ENCODE measurements at places on chromosomes 1 and 21.

- DNase-seq: no peak
Measured at GRCh38 chr1:14969006-14969405, 184.5 kb upstream of the TMEM51 start.

DNA sequence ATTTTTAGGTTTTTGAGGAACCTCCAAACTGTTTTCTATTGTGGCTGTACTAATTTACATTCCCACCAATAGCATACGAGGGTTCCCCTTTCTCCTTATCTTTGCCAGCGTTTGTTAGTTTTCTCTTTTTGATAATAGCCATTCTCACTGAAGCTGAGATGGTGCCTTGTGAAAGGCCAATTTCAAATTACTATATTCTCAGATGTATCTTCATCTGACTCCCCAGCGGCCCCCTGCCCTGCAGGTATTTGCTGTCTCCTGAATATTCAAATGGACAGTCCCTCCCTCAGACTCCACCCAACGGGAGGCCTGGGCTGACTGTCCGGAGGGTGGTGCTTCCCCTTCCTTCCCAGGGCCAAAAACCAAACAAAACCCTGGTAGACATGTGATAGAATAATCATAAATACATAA, 33.5 kb upstream of the TARBP1 start:
- no peak for DNase-seq

GRCh38 chr21:27825035-27825434, 858.1 kb upstream of the ADAMTS5 start:
- no peak for DNase-seq

- no peak for DNase-seq
Measured at GRCh38 chr1:154967331-154967950, 3.1 kb downstream of the SHC1 start.

DNA sequence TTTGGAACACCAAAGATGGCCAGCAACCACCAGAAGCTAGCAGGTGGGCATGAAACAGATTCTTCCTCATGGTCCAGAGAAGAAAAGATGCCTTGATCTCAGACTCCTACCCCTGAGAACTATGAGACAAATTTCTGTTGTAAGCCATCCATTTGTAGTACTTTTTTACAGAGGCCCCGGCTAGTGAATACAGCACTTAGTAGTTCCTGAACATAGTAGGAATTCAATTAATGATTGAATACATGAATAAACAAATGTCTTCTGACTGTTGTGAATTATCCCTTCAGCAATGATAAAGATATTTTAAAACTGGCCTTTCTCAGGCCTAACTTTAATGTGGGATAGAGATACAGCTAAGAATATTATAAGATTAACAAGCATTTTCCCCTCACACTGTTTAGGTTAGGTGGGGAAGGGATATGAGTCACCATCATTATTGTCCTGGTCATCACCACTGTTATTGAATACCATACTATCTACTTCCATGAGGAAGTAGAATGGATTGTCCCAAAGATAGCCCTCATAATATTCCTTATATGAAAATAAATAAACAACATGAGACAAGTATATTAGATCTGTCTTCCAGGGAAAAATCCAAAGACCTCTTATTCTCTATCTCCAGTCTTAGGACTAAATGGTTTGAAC, 51.4 kb downstream of the ADCY10 start:
- DNase-seq: no peak

DNA sequence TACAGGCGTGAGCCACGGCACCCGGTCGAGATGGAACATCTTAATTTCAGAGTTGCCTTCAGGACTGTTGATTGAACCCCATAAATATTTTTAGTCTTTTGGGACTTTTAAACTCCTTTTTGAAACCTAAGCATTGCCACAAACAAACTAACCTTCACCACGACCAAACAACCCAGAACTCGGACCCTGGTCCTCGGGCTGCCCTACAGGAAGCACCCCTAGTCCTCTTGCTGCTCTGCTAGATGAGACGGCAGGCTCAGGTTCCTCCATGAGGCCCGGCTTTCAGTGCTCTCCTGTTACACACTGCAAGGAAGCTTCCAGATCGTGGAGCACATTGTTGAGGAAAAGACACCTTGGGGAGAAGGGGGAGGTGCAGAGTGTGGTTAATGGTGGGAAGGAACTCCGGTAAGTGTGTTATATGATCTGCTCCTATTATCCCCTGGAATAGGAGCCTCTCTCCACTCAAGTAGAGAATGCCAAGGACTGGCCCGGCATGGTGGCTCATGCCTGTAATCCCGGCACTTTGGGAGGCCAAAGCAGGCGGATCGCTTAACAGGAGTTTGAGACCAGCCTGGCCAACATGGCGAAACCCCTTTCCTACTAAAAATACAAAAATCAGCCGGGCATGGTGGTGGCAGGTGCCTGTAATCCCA, 5.7 kb downstream of the EPHX1 start:
- DNase-seq: no peak

GRCh38 chr1:156801409-156802121, 15.1 kb downstream of the SH2D2A start:
- DNase-seq: no peak

GRCh38 chr1:241638099-241638682, 2.0 kb downstream of the CHML start:
- DNase-seq: no peak

GRCh38 chr1:15709226-15709625, 25.1 kb downstream of the PLEKHM2 start:
- no peak for DNase-seq

- no peak for DNase-seq
Measured at GRCh38 chr1:64484651-64485050, 14.7 kb downstream of the CACHD1 start.

DNA sequence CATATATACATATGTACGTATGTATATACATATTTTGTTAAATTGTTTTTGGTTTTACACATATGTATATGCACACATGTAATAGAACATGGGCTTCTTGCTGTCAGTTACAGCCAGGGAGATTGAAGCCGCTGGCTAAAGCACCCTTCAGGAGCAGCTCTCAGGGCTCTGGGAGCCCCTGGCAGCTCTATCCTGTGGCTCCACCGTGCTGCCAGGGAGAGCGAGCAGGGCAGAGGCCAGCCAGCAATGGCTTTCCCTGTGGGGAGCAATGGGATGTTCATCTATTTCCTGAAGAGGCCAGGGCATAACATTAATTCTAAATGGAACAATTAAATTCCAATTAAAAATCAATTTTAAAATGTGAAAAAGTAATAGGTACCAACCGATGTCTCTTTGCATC, 102.9 kb downstream of the PSMG1 start:
- DNase-seq: no peak

- DNase-seq: no peak
Measured at GRCh38 chr1:191959856-191960255, 198.4 kb upstream of the RGS18 start.

- no peak for DNase-seq
Measured at GRCh38 chr1:165222580-165222979, 133.9 kb downstream of the LMX1A start.

- DNase-seq: peak; percentile 36
Measured at GRCh38 chr21:34029743-34030528, 43.4 kb upstream of the MRPS6 start.

DNA sequence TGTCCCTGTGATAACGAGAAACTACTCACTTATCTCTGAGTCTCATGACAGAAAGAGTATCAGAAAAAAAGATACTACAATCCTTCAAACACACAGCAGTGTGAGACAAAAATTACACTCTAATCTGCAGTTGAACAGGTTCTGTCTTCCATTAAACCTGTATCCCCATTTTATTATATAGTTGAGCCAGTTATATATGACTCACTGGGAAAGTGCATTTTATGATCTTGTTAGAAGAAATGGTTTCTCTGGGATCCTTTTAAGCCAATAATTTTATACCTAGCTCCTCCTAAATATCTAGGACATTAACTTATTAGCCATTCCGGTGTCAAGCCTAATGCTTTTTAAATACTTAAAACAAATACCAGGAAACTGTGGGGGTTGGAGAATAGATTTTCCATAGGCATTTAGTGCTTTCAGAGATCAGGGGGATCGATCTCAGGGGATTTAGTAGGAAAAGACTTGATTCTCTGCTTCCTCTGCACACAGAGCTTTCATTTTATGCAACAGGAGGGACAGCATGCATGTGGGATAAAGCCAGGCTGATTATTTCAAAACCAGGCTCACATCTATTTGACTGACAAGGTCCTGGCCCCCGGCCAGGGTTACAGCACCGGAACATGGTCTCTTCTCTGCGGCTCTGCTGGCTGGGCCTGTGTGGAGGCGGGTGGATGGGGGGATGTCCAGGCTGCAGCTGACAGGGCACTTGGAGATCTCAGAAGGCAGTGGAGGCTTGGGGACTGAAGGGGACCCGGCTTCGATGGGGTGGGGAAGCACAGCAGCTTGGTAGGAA, 310.6 kb downstream of the DISC1 start:
- DNase-seq: peak; percentile 52

GRCh38 chr1:119046429-119046784, 58.3 kb upstream of the TBX15 start:
- no peak for DNase-seq

- DNase-seq: no peak
Measured at GRCh38 chr1:70627910-70628309, 216.8 kb downstream of the CTH start.

DNA sequence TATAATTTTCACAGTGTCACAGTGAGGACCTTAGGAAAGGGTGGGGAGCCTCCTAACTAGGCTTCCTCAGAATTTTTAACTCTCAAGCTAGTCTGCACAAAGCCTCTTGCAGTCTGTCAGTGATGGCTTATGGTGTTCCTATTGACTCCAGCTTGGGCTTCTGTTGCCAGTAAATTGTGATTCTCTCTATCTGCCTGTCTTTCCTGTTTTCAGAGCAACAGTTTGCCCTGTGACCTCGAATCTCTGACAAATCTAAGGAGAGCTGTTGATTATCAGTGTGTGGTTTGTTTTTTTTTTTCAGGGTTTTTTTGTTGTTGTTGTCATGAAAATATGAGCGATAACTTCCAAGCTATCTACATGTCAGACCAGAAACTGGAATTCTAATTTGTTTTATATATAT, 423.2 kb upstream of the B3GALT2 start:
- DNase-seq: no peak

DNA sequence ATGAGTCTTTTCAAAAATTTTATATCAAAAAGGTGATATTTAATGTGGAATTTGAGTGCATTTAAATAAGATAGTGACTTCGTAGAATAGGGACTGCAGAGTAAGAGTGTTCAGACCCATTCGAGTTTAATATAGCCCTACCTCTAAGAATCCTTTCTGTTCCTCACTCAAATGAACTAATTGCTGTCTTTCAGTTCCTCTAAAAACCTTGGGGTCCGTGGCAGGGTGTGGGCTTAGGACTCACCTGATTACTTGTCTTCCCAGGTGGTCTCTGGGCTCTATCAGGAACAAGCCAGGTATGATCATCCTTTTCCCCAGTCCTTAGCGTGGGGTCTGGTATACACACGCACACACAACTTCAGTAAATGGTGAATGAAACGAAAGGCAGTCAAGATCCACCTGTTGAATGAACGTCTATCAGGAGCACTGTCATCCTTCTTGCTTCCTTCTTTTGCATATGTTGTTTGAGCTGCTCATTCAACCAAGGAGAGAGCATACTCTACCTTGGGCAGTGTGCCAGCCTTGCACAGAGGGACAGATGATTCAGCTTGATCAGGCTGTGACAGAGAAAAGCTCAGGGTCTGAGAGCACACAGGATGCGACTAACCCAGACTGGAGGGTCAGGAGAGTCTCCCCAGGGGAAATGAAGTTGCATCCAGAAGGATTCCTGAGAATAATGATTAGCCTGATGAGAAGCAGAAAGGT, 1.2 kb upstream of the RNF11 start:
- peak; percentile 40 for DNase-seq

GRCh38 chr1:117890452-117890851, 39.0 kb downstream of the GDAP2 start:
- DNase-seq: no peak

DNA sequence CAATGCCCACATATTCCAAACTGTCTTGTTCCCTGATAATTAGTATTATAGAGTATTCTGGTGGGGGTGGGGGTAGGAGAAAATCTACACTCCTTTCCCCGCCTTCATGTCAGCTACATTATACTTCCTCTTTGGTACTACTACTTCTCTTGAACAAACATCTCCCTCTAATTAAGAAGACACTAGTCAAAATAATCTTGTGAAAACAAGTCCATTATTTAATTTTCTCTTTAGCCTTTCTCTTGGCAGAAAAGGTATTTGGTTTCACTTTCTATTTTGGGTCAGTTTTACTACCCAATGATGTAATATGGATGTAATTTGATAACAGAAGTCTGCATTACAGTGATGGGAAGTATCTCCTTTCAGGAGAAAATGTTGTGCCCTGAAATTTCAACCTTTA, 22.5 kb downstream of the NTMT2 start:
- no peak for DNase-seq

GRCh38 chr1:203273206-203273868, 32.0 kb upstream of the BTG2 start:
- peak; percentile 94 for DNase-seq

DNA sequence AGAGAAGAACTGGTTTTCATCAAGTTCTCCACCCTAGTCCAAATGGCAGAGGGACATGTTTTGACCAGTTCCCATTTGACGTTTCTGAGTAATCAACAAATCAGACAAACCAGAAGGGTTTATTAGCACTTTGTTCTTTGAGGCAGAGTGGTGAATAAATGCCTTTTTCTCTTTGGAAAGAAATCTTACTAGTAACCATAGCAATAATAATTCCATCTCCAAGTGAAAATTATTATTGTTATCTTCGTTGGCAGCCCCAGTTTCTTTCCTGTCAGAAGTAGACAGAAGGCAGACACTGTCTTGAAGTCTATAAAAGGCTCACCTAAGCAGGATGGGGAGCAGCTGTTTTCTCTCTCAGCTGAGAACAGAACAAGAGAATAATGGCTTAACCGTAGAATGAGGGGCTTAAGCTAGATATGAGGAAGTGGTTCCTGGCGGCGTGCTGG, 391.6 kb downstream of the PBX1 start:
- DNase-seq: no peak

- DNase-seq: no peak
Measured at GRCh38 chr1:118290046-118290445, 105.0 kb upstream of the SPAG17 start.

DNA sequence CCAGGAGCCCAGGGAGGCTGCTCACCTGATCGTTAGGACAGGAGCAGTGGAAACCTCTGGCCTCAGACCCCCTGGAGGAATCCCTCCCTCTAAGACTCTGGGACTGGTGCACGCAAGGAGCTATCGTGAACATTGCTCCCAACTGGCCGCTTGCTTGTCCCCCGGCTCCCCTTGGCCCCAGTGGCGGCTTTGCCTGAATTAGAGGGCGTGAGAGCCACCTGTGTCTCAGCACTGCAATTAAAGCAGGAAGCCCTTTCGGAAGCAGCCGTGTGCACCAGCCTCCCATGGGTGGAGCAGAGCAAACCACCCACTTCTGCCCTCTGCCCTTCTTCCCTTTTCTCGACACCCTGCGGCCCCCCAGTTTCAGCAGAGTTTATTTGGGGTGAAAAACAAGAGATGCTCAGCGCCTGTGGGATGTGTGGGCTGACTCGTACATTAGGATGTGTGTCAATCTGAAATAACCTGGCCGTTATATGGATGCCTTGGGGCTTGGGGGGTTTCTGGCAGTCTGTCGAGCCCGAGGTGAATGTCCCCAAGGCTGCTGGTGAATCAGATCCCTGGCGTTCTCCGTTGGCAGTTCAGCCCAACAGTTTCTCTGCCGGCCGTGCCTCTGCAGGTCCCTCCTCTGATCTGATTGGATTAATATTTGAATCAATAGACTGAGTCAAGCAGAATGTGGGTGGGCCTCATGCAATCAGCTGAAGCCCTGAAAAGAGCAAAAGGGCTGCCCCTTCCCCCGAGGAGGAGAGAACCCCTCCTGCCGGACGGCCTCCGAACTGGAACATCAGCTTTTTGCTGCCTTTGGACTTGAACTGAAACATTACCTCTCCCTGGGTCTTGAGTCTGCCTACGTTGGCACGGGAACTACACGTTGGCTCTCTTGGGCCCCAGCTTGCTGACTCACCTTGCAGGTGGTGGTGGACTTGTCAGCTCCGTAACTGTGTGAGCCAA, 7.3 kb upstream of the UMODL1 start:
- no peak for DNase-seq

Data from retina (tissue), 1 donor.